CD8-positive, alpha-beta memory T cell (primary cell): ENCODE measurements at places on chromosomes 2 and 18. TPM values are rescaled to one million over a fixed set of nuclear protein-coding genes. Genes with fewer than 3 reads are reported as not detected.
A peak's percentile ranks its signal among the peaks of the same experiment; 100 is the strongest.

GRCh38 chr2:177466337-177467195 lies 74.0 kb downstream of the AGPS start:
- no peak for DNase-seq

The OSBPL1A gene
- 1.3 TPM for total RNA-seq

The SEPTIN10 gene
- 0.69 TPM for total RNA-seq

GRCh38 chr2:150478200-150478974 lies 9.1 kb downstream of the RND3 start:
- DNase-seq: no peak

DNA sequence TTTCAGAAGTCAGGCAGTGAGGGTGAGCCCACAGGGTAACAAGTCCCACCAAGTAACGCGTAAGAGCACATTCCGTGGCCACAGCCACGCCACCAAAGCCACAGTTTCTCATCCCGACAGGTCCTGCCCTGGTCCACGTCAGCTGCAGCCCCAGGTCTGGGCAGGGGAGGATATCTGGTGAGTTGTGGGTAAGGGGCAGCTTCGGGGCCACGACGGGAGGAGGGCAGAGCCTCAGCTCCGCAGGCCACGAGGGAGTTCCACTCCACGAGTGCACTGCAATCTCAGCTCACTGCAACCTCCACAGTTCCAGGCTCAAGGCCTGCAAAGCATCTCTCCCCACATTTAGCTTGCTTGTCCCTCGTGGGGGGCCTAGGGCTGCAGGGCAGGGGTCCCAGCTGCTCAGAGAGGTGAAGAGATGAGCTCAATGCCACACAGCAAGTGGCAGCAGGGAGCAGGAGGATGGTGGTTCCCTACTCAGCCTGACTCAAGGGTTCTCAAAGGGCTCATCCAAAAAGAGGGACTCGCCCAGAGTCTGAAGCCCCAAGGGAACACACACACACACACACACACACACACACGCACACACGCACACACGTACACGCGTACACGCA lies 12.5 kb downstream of the SNORC start:
- no peak for DNase-seq

DNA sequence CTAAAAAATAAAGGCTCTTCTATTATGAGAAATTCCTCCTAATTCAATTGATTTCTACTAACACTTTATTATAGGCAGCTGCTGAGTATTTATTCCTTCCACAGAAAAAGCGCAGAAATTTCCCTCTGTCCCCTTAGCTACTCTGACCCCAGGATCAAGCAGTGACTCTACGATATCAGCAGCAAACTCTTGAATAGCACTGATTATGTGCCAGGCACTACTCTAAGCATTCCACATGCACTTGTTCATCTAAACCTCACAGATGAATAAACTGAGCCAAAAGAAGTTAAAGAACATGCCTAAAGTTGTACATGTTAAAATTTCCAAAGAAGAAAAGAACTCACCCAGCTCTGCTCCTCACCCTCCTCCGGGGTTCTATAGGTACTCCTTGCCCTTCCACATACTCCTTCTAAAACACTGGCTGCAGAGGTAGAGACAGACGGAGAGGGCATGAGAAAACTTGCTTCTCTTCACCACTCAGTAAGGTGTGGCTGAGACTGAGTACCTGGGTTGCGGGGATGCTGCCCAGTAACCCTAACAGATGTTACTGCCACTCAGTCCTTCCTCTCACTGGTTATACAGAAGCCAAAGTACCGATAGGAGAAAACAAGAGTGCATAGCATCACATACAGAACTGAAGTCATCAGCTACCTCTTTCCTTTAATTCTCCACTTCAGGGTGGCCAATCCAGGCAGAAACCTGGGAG lies 9.9 kb downstream of the C1D start:
- DNase-seq: no peak

- DNase-seq: no peak
These were observed 5.7 kb downstream of the PPP1R1C start for GRCh38 chr2:181991171-181991885.

- no peak for DNase-seq
These were observed 455.7 kb downstream of the TSN start for GRCh38 chr2:122210898-122211856.

DNA sequence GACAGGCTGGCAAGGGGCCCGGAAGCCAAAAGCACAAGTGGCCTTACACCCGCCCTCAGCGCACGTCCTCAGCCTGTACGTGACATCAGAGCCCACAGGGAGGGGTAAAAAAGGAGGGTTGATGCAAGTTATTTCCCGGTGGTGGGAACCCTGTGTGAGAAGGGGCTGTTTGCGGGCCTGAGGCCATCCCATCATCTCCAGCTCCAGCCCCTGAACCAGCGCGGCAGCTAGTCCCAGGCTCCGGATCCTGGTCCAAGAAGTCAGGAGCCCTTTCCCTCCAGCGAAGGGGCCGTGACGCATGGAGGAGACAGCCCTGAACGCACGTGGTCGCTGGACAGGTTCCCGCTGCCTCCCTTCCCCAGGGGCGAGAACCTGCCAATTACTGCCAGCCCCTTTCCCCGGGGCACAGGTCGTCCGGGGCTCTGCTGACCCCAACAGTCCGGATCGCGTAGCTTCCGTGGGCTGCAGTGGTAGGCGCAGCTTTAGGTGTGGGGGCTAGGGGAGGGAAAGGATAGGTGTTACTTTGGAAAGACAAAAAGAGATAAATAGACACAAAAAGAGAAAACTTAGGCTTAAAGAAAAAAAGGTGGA lies 1.3 kb upstream of the LRP2 start:
- DNase-seq: peak; percentile 14

The VIT gene
- not detected for total RNA-seq

The FOXI3 gene
- not detected for total RNA-seq

DNA sequence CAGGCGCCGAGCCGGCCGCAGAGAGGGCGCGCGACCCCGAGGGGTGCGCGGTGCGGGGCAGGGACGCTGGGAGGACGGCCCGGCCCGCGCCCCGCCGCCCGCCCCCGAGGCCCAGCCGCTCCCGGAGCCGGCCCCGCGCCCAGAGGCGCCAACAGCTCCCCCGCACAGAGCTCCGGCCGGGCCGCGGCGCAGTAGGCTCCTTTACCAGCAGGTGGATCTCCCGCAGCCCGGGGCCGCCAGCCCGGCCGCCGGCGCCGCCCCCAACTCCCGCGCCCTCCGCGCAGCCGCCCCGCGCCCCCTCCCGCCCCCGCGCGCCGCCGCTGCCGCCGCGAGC lies 258 bp downstream of the MGAT4A start:
- peak; percentile 76 for DNase-seq

DNA sequence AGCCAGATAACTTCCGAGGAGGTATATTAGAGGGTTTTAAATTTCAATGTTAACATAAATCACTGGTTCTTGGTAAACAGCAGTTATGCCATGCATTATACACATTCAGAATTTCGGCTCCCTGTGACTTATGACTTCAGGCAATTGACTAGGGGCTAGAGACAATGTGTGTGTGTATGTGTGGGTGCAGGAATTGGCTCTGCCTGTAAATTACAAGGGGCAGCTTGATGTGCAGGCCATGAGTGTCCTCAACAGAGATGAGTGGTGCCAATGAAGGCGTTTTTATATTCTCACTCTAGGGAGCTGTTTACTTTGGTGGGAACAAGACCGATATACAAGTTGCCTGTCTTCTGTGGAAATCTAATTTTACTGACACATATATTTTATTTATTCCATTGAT lies 161.6 kb downstream of the CSRNP3 start:
- DNase-seq: no peak

The CFC1 gene
- total RNA-seq: not detected

The TUBB8B gene
- not detected for total RNA-seq

The CAVIN2 gene
- not detected for total RNA-seq

- DNase-seq: no peak
These were observed 471.3 kb downstream of the ZEB2 start for GRCh38 chr2:144048631-144049060.

GRCh38 chr2:238774071-238774470 lies 73.8 kb upstream of the TWIST2 start:
- no peak for DNase-seq

DNA sequence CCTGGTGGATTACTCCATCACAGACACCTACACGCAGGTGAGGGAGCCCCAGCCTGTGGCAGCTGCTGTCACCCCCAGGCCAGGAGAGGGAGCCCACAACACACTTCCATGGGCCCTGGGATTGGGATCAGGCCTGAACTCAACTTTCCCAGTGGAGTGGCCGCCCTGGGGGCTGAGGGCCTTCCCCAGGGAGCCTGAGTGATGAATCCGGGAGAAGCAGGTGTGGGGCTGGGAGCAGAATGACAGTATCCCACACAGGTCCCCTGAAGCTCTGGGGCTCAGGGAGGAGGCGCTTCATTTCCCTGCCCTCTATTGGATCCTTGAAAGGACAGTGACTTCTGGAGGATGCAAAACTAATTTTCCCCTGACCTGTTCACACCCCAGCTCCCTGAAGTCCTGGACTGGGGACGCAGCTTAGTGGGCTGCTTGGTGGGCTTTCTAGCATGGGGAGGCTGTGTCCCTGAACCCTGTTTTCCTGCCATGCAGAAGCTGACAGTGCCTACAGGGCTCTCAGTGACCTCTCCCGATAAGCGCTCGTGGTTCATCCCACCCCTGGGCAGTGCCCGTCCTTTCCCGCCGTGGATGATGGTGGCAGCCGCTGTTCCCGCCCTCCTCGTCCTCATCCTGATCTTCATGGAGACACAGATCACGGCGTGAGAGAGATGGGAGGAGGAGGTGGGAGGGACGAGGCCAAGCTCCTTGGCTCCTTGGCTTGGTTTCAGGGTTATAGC lies 11.0 kb downstream of the SLC4A3 start:
- DNase-seq: no peak

The ERFE gene
- total RNA-seq: not detected

The POTEJ gene
- not detected for total RNA-seq

- no peak for DNase-seq
These were observed 57.4 kb upstream of the ACMSD start for GRCh38 chr2:134780972-134781371.

DNA sequence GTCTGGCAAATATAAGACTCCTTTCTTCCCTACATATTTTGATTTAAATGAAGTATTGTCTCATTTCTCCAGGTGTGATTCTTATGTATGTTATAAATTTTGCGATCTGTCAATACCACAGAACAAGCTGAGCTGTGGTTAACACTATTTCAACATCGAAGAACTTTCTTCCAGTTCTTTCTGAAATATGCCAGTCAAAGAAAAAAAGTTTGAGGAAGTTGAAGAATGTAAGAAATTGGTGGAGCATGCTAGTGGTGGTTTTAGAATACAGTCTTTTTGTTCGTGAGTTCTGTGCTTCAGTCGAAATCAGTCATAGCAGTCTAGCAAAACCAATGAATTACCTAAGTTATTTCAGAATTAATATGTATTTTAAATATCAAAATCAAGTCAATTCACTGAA lies 8.6 kb upstream of the COBLL1 start:
- DNase-seq: no peak

GRCh38 chr2:127676906-127677305 lies 1.6 kb upstream of the LIMS2 start:
- DNase-seq: no peak

The BOLL gene
- total RNA-seq: not detected

DNA sequence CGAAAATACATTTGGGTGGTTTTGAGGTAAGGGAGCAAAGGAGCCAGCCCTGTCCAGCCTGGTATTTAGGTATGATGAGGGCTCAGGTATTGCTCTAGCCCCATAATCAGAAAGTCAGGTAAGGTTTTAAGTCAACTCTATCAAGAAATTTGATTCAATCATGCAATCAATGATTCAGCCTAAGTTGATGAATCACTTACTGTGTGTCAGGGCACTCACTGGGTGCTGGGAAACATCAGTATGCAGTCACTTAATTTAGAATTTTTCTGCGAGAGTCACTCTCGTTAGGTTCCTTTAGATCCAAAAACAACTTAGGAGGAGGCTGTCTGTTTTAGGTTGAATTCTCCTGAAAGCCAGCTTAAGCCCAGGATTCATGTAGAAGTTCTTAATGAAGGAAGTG lies 17.7 kb upstream of the SERPINB2 start:
- no peak for DNase-seq

GRCh38 chr2:230691005-230691647 lies 21.5 kb upstream of the CAB39 start:
- no peak for DNase-seq

The AQP12B gene
- not detected for total RNA-seq

GRCh38 chr2:56170504-56170903 lies 13.3 kb upstream of the CCDC85A start:
- DNase-seq: no peak

DNA sequence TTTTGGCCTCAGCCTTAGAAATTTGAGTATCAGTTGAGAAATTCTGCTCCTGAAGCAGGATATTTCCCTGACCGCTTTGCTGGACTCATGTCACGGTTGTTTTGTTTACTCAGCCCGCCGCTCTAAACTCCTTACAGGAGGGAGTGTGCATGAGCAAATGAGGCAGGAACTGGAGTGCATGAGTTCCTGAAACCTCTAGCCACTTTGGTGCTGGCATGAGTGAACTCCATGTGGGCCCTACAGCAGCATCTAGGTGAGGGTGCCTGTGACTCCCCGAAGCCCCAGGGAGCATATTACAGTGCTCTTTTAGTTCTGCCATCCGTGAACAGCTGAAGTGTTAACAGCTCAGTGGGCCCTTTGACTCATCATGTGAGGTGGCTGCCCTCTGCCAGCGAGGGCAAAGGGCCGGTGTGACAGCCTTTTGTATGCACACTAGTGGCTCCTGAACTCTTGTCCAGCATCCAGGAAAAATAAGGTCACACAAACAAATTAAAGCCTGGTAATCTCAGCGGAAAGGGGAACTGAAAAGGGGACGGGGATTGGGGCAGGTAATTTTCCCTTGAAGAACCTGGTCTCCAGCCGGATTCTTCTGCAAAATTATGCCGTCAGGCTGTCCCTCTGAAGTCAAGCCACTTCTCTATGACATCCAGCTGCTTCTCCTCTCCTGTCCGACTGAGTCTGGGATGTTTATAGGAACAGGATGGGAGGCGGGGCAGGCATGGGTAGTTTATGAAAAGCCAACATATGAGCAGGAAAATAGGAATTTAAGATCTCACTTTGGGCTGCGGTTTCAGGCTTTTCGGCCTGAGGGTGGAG lies 1668.7 kb downstream of the SUCLG1 start:
- DNase-seq: no peak

- no peak for DNase-seq
These were observed 111.1 kb downstream of the MSH2 start for GRCh38 chr2:47513981-47514520.

The RAMP1 gene
- total RNA-seq: 0.63 TPM

DNA sequence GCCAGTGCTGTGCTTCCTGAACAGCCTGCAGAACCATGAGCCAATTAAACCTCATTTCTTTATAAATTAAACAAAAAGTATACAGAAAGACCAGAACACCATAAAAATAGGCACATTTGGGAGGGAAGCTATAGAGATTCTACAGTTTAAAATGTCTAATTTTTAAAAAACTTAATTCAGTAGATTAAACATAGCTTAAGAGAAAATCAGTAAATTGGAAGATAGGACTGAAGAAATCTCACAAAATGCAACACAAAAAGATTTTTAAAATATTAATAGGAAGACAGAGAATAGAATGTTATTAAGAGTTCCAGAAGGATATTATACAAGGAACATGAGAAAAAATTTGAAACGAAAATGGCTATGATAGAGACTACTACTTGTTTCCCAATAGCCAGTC lies 90.5 kb upstream of the SPTBN1 start:
- DNase-seq: no peak

DNA sequence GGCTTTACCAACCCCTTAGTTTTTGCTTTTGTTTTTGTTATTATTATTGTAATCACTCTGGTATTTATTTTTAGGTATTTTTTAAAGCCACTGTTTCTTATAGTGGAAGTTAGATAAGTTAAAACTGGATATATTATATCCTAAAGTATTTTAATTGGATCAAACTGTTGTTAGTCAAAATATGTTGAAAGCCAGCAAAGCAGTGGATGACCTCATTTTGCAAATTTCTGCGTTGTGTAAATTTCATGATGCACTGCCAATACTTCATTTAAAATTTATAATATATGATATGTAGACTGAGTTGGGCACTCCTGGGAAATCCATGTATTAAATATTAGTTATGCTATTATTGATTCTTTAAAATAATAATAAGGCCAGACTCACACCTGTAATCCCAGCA lies 661.7 kb upstream of the NRXN1 start:
- DNase-seq: no peak
